ENCODE measurements at places on chromosomes 1 and 21.

GRCh38 chr1:24289937-24290595 lies 29.1 kb upstream of the GRHL3 start:
- no peak for DNase-seq

DNA sequence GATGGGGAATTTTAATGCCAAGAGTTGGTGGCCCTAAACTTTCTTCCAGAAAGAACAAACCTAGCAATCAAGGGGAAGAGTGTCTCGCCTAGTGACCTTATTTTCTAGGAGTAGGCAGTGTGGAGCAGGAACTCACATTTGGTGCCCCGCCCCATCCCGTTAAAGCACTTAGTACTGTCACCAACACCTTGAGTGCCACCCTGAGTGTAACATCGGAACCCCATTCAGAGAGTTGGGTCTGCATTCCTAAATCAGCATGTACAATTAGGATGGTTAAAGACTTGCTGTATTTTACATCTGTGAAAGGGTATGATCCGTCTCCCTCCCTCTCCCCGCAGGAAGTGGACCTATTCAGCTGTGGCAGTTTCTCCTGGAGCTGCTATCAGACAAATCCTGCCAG lies 15.5 kb downstream of the ETS2 start:
- DNase-seq: no peak

DNA sequence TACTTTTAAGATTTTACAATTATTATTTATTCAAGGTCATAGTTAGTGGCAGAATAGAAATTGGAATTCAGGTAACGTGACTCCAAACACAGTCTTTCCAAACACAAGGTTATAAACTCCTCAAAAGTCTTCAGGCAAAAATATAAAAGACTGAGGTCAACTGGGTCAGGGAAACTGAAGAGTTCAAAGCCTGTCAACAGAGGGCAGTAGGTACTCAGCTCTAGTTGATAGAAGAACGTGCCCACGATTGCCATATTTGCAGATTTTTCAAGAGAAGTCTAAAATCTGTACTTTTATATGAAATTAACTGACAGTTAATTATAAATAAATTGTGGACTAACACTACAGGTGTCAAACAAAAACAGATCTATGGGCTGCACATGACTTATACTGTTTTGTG lies 135.0 kb downstream of the LHX4 start:
- DNase-seq: no peak

- no peak for DNase-seq
Measured at GRCh38 chr1:30371888-30372791, 351.2 kb downstream of the MATN1 start.

- no peak for DNase-seq
Measured at GRCh38 chr1:156167536-156167935, 14.2 kb downstream of the SEMA4A start.

DNA sequence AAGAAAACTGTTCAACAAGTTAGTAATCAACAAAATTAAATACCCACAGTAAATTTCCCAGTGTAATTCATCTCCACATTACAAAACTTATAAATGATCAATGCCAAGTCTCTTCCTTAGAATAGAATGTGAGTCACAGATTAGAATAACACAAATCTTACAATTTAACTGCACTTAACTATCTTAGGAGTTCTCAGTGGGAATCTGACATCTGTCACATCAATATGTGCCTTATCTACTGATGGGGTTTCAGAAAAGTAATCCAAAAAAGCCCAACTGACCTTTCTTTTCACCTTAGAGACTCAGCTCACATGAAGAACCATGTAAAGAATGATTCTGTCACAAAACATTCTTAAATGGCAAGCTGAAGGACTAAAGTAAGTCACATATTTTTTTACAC lies 141.4 kb downstream of the RERE start:
- no peak for DNase-seq

- DNase-seq: no peak
Measured at GRCh38 chr21:20443558-20444155, 554.6 kb upstream of the NCAM2 start.

- DNase-seq: no peak
Measured at GRCh38 chr21:14550135-14550534, 4.0 kb upstream of the SAMSN1 start.

DNA sequence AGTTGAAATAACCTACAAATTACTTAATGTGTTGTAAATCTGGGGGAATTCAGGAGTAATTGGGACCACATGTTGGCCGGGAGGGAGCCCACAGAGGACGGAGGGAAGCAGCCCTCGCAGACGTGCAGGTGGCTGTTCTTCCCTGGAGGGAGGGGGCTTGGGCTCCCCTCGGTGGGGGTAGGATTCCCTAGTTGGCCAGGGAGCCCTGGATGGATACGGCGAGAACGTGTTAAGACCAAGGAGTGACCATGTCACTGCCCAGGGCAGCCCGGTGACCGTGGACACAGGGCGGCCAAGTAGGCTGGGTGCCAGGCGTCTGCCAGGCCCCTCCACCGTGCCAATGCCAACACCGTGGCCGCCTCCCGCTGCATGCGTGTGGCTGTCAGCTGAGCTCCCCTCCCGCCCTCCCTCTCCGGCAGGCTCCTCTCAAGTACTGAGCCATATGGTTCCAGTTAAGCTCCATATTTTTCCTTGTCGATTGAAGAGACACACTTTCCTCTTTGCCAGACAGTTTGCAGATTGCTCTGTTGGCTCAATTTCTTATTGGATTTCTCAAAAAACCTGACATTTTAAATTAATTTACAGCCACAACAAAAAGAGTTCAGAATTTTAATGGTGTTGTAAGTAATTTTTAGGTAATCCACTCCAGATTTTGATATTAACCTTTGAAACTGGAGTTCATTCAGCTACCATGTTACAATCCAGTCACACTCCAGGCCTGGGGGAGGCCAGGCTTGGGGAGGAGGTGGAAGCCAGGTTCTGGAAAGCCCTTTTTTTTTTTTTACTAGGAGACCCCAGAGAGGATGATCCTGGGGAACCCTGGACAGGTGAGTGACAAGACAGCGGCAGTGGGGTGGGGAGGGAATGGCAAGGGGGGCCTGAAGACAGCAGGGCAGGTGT lies 71.2 kb downstream of the CASZ1 start:
- no peak for DNase-seq

DNA sequence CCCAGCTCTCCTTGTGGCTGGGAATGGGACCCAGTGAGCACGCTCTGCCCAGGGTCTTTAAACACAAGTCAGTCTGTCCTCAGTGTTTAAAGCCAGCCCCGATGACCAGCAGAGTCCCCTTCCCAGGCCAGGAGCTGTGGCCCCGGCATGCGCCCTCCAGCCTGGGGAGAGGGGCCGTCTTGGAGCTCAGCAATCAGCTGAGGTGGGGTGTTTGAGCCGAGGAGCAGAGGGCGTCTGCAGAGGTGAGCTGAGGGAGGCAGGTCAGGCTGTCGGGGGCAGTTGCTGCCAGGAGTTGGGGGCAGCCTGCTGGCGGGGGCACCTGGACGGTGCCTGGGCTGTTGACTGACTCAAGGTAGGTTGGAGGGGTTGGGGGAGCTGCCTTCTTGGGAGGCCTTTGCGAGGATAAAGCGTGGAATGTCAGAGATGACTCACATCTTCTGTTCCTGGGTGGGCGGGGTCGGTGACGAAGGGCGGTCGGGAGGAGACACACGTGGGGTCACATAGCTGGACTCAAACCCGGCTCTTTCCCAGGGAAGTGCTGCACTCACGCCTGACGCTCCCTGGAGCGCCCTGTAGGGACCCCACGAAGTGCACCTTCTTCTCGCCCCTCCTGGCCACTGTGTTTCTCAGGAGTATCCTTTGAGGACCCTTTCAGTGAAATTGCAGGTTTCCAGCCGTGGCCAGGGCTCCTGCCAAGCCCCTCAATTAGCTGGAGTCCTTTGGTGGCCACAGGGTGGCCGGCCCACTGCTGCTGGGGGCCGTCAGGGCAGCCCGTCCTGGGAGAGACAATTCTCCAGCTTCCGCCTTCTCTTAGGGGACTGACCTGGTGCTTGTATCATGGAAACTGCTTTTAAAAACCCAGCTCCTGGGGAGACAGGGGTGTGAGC lies 86.2 kb downstream of the SIK1 start:
- no peak for DNase-seq

DNA sequence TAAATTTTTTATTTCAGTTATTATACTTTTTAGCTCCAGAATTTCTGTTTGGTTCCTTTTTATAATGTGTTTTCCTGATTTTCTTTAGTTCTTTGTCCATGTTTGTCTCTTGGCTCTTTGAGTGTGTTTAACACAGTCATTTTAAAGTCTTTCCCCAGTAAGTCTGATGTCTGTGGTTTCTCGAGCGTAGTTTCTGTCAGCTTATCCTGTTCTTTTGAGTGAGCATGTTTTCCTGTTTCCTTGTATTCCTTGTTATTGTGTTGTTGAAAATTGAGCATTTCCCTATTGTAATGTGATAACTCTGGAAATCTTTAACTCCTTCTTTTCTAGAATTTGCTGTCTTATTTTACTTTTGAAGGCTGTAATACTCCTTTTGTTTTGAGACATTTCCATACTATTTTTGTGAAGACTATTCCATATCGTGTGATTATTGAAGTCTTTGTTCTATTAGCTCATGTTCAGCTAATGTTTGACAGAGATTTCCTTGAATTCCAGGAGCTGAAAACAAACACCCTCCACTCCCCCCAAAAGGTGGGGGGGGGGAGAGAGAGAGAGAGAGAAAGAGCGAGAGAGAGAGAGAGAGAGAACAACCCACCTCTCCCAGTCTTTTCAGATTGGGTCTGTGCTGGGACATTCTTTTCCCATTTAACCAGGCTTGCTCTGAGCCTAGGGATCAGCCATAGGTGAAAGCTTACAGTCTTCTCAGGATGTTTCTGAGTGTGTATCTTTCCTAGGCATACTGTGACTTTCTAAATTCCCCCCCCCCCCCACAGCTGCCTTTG lies 38.3 kb downstream of the SDCCAG8 start:
- DNase-seq: no peak

DNA sequence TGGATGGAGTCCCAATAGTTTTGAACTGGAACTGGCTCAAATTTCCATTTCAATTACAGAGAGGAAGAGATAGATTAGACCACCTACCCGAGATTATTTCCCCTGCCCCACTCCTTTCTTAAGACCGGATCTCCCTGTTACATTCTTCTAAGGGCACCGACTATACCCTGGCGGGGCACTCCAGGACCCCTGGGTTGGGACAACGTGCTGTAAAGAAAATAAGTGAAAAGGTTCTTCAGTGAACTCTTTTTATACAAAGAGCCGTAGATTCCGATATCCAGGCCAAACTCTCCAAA lies 6.7 kb downstream of the NR5A2 start:
- no peak for DNase-seq

- no peak for DNase-seq
Measured at GRCh38 chr1:222877854-222878253, 63.0 kb downstream of the DISP1 start.

DNA sequence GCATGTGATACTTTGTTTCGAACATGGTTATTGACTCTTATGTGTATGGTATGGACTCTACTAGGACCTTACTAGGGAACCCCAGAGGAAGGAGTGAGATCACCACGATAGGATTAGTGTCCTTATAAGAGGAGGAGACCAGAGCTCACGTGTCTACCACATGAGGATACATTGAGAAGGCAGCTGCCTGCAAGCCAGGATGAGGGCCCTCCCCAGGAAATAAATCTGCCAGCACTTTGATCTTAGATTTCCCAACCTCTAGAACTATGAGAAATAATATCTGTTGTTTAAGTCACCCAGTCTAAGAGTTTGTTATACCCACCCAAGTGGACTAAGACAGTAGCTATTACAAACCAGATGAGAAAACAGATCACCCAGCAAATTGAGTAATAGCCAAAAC lies 559.3 kb upstream of the USP24 start:
- no peak for DNase-seq

DNA sequence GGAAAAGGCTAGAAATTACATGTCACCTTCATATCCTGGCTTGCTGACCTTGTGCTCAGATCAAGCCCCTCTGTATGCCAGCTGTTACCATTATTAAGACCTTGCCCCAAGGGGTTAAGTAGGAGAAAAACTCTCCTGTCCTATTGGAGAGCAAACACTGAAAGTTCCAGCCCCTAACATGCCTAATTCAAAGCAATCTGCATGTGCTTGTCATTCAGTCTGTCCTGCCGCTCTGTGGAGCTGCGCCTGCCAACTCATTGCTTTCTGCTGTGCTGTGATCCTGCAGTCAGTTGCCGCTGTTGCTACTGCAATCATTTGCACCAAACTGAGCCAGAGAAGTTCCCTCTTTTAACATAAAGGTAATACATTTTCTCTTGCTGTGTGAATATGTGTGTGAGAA lies 113.4 kb downstream of the DISP1 start:
- DNase-seq: no peak

- no peak for DNase-seq
Measured at GRCh38 chr1:181490276-181490675, 7.0 kb downstream of the CACNA1E start.
